G401 (cell line): ENCODE measurements at places on chromosomes 2 and 18.
A peak's percentile ranks its signal among the peaks of the same experiment; 100 is the strongest.

GRCh38 chr2:62489702-62490101, 16.3 kb downstream of the TMEM17 start:
- DNase-seq = no peak

DNA sequence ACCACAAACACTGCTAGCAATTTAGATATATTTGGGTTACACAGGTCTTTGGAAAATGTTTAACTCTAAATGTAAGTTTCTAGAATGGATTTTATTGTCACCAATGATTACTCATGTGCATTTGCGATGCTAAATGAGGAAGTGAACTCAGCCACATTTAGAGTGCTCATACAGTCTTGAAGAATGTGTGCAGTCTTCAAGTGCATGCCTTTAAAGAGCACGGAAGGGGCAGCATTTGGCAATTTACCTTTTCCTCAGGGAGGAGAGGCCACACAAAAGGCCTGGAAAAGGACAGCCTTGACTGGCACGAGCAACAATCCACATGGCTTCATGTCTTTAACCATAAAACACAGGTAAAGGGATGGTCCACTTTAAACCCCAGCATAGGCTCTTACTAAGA, 78.5 kb upstream of the STK17B start:
- DNase-seq = no peak

GRCh38 chr2:191051825-191052778, 38.1 kb upstream of the STAT1 start:
- peak; percentile 51 for DNase-seq

DNA sequence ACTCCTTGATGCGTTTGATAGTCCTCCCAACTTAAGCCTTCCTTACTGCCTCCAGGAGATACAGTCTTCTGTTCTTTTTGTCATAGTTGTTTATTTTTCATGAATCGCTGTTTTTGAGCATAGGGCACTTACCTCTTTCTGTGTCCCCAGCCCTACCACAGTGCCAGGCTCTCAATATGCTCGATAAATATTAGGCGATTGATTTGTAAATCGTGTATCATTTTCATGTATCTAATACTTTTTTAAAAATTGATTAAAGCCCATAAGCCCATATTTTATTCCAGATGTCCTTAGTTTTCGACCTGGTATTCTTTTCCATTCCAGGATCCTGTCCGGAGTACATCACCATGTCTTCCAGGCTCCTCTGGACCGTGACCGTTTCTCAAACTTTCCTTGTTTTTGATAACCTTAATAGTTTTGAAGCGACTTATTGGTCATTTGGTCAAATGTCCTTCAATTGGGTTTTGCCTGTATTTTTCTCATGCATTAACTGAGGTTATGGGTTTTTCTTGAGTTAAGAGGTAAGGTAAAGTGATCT, 444 bp upstream of the MMADHC start:
- DNase-seq = no peak

GRCh38 chr2:160890667-160891352, 269.4 kb upstream of the TANK start:
- DNase-seq = no peak

- DNase-seq = no peak
These were observed 63.1 kb upstream of the SPATS2L start for GRCh38 chr2:200243441-200243840.
